ENCODE measurements at places on chromosomes 3 and 15. TPM values are rescaled to one million over a fixed set of nuclear protein-coding genes. Genes with fewer than 3 reads are reported as not detected.

KCNH8 gene
- not detected for total RNA-seq

PLA2G4D gene
- total RNA-seq: not detected

COL8A1 gene
- 45.4 TPM for total RNA-seq

ALG1L2 gene
- 0.33 TPM for total RNA-seq

DISP2 gene
- 2.2 TPM for total RNA-seq

HTR3C gene
- total RNA-seq: not detected

ARGFX gene
- not detected for total RNA-seq

Measured in smooth muscle cell of trachea (primary cell).